Activated gamma-delta T cell (primary cell): ENCODE measurements at places on chromosomes 5 and 9.

DNA sequence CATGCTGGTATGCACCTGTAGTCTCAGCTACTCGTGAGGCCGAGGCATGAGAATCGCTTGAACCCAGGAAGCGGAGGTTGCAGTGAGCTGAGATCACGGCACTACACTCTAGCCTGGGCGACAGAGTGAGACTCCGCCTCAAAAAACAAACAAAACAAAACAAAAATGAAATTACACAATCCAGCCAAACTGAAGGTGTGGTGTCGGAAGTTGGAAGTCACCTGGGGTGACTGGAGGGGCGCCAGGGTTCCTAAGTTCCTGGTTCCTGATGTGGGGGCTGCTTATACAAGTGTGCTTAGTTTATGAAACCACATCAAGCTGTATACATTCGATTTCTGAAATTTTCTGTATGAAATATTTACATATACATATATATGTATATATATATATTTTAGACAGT, 3.7 kb upstream of the DOLPP1 start:
- DNase-seq = no peak

DNA sequence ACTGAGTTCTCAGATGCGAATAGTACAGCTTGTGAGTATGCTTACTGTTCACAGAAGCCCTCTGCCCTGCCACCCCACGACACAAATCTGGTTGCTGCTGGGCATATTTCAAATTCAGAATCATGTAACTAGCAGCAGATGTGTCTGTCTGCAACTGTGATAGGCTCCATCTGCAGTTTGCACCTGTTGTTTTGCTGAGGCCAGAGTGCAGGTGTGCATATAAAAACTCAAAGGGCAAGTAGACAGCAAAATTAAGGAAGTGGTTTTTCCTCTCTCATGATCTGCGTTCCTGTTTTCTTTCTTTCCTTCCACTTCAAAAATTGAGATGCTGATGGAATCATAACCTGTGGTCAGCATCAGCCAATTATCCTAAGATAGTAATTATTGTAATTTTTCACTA, 1000.5 kb downstream of the PTPRD start:
- no peak for DNase-seq

DNA sequence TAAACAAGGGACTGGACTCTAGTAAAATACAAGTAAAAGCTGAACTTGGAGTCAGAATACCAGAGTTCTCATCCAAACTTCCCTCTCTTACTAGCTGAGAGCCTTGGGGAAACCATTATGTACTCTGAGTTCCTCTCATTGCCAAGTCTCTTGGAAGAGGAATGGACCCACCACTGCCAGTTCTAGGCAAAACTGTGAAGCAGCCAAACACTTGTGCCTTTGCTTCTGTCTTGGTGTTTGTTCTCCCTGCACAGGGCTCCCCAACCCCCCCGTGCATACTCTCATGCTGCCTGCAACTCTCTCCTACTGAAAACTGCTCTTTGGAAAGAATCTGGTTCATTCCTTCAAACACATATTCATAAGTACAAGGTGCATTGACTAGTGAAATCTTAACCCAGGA, 102.6 kb downstream of the PDZD2 start:
- no peak for DNase-seq

DNA sequence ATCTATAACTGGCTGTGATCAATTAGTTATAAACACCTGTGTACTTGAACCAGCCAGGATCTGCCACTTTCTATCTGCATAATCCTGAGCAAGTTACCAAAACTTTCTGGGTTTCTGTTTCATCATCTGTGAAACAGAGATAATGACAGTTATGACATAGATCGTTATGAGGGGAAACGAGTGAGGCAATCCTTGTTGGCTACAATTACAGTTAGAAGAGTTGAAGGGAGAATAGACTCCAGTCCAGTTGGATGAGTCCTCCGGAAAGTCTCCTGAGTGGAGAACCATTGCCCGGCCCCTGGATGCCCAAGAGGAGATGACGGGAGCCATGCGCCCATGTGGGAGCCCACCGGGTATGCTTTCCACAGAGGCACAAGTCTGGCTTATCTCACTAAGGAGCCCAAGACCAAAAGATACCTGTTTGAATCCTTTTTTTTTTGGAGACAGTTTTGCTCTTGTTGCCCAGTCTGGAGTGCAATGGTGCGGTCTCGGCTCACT, 4.5 kb downstream of the PDE6A start:
- no peak for DNase-seq

DNA sequence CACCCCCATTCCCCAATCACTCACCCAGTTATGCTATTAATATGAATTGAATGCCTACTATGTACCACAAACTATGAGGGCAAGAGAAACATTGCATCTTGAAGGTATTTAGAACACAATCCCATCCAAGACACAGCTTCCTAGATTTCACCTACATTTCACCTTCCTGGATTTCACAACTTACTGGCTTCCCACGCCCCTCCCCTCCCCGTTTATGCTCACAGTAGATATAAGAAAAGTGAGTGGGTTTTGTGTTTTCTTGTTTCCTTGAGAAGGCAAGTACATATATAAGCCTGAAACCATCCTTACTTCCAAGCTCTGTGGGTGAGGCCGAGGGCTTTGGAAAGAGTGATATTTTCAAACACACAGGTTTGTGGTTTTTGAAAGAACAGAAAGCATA, 465.0 kb downstream of the BNC2 start:
- DNase-seq = no peak

DNA sequence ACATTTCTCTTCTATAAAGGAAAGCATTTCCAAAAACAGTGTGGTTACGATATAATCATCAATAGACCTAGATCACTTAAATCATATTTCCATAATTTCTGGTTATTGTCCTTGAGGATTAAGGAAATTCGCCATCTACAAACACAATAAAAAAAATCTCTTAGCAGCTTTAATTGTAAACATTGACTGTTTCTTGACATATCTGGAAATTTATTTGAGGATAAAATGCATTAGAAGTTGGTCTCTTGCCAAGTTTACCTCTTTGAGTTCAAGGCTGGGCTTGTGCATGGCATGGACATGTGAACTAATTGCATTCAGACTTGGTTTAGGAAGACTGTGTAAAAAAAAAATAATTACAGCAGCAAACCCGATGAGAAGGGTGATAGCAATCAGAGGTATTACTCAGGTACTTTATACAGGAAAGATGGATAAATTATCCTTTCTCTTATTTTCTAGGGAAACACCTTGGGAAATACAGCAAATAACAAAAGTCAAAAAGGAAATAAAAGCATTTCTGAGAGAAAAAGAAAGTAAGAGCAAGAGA, 237.9 kb downstream of the SLF1 start:
- DNase-seq = no peak

- no peak for DNase-seq
These were observed 21.1 kb upstream of the FER start for GRCh38 chr5:108726446-108727235.
